CD4-positive, alpha-beta T cell treated with Interleukin-6 at 100 ng/mL for 8 hours (primary cell): ENCODE measurements at places on chromosomes 12 and 14.

GRCh38 chr12:124493809-124494750 is 73.3 kb downstream of the NCOR2 start:
- DNase-seq, result no peak

GRCh38 chr12:111347891-111348644 is 20.8 kb downstream of the PHETA1 start:
- no peak for DNase-seq

DNA sequence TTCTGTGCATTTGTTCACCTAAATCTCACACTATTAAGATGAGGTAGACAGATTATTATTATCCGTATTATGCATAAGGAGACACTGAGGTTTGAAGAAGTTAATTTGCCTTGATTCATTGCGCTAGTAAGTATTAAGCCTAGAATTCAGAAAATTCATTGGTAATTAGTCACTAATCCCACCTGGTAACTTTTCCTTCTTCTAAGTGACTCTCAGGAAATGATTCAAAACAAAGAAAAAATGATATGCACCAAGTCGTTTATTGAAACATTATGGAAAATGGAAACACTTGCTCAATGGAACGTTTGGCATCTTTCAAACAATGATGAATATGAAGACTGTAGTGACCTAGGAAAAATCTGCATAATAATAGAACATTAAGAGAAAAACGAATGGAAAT is 15.2 kb downstream of the RFX4 start:
- DNase-seq, result no peak

- no peak for DNase-seq
These were observed 46.4 kb upstream of the BMP4 start for GRCh38 chr14:54003064-54003463.

GRCh38 chr12:6062395-6062756 is 62.1 kb downstream of the VWF start:
- no peak for DNase-seq
